ENCODE measurements at places on chromosomes 2 and 18.

GRCh38 chr2:16635791-16636699, 29.6 kb downstream of the CYRIA start:
- DNase-seq, result no peak

DNA sequence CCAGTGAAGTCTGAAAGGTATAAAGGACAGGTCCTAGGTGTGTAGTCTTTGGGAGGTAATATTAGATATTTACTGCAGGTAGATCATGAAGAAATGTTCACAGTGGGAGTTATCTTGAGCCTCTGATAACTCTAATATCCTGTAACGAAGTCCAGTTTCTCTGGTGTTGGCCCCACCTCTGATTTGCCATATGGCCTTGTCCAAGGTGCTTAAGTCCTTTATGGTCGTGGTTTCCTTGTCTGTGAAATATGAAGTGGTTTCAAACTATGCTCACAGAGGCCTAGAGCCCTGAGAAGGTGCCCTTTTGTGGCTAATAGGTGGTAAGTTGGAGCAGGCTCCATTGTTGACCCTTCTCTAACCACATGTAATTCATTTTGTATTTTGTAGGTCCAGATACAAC, 190.7 kb downstream of the ICOS start:
- no peak for DNase-seq

DNA sequence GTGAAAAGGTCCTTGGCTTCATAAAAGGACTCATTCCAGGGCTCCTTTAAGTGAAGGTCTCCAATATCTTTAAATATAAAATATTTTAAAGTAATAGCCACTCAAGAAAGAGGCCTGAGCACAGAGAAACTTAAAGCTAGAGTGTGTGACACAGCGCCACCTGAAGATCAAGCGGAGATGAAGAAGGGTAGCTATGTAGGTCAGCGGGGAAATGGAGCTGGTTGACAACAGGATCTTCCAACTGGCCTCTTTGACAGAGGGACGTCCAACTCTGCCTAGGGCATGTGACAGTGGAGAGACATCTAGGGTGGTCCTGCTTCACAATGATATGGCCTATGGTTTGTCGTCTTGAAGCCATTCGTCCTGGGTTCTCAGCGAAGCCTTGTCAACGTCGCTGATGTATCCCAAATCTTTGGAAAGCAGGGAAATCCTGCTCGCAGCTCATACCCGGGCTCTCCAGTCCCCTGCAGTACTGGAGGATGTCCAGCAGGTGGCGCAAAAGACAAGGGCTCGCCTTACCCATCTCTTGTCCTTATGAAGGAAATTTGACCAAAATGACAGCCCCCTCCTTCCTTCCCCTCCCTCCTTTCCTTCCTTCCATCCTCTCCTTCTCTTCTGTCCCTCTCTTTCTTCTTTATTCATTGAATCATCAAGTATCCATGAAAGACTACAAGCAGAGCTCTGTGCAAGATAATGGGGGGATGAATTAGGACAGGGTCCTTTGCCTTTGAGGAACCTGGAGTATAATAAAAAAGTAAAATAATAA, 59.6 kb downstream of the LONRF2 start:
- DNase-seq, result peak; percentile 32

DNA sequence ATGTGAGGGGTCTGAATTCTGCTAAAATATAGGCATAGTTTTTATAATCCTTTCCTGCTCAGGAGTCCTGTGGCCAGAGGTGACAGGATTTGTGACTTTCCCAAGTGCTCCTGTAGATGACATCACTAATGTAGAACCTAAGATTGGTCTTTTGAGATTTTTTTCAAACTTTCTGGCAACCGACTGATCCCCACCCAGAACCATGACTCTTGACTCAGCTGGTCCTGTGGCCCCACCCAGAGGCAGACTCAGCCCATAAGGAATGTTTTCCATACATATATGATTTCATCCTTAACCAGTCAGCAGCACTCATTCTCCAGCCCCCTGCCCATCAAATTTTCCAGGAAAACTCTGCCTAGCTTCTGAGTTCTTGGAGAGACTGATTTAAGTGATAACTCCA, 46.8 kb downstream of the COMMD1 start:
- no peak for DNase-seq

DNA sequence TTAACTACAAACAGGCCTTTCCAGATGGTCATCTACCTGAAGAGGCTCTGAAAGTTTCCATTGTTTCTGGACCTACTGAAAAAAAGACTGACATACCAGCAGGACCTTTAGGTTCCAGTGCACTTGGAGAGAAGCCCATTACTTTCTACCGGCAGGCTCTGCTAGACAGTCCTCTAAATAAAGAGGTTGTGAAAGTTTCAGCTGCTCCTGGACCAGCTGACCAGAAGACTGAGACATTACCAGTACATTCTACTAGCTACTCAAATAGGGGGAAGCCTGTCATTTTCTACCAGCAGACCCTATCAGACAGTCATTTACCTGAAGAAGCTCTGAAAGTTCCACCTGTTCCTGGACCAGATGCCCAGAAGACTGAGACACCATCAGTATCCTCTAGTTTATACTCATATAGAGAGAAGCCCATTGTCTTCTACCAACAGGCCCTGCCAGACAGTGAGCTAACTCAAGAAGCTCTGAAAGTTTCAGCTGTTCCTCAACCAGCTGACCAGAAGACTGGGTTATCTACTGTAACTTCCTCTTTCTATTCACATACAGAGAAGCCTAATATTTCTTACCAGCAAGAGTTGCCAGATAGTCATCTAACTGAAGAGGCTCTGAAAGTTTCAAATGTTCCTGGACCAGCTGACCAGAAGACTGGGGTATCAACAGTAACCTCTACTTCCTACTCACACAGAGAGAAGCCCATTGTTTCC, 65.8 kb downstream of the ALMS1 start:
- DNase-seq, result no peak

DNA sequence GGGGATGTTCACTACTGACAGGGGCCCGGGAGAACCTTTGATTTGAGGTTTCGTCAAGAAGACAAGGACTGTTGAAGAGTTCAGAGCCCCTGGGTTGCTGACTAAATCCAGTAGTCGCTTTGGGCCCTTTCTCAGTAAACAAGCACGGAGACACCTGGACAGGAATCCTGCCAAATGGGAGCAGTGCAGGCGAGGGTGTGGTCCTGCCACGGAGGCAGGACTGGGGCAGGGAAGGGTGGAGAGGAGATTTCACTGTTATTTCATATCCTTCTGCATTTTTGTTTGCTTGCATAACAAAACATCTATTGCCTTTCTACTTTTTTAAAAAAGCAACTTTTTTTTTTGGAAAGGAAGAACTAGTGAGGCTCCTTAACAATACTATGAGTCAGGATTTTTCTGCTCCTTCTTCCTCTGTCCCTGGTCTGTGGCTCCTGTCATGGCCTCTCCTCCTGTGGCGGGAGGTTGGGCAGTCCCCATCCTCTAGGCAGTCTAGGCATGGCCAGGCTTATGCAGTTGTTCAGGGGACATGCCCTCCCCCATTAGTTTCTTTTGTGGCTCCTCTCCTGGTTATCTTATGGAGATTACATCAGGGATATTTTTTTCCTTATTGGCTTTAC, 57.7 kb downstream of the ARHGEF4 start:
- DNase-seq, result no peak

GRCh38 chr2:24515335-24515734, 24.3 kb downstream of the NCOA1 start:
- no peak for DNase-seq

- DNase-seq, result no peak
These were observed 1652.4 kb upstream of the TMEFF2 start for GRCh38 chr2:193847130-193847529.

GRCh38 chr18:36667811-36668210, 161.0 kb downstream of the TPGS2 start:
- DNase-seq, result no peak

- DNase-seq, result no peak
These were observed 10.2 kb downstream of the ZNF516 start for GRCh38 chr18:76484749-76485387.

DNA sequence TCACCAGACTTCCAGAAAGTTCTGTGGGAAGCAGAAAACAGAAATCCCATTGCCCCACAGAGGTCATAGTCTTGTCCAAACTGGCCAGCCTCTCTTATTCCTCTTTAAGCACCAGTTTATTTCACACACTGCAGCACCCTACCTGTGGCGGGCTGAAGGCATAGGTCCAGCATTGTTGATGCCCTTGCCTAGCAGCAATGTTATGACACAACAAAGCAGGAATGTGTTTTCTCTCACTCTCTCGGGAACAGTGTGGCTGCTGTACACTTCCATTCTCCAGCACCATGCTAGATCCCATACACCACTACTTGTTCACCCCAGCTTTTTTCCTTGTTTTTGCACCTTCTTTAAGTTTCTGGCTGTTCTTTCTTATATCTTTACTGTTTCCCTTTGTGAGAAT, 181.6 kb downstream of the DNAH6 start:
- no peak for DNase-seq

DNA sequence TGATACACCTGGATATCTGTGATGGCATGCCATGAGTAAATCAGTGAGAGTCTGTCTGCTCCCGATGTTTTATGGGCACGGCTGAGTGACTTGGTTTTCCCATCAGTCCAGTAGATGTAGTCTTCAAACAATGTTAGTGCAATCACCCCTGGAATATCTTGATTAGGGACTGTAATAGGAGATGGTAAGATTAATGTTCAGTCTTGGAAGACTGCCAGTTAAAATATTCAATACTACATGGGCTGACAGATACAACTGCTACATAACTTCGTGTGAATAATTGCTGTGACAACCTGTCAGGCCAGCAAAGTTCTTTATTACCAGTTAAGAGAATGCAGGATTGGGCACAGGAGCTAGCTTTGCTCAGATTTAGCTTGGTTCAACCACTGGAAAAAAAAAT, 1673.3 kb downstream of the LRP1B start:
- DNase-seq, result no peak

DNA sequence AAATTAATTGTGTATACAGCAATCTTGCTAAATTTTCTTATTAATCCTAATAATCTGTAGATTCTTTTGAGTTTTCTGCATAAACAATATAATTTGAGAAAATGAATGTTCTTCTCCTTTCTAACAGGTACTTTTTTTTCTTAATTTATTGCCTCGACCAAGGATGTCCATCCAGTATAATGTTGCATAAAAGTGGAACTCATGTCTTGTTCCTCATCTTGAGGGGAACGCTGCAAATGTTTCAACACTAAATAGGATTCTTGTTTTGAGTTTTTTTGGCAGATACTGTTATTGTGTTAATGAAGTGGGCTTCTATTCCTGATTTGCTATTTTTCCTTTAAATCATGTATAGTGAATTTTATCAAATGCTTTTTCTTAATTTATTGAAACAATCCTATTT, 244.4 kb upstream of the REV1 start:
- no peak for DNase-seq

DNA sequence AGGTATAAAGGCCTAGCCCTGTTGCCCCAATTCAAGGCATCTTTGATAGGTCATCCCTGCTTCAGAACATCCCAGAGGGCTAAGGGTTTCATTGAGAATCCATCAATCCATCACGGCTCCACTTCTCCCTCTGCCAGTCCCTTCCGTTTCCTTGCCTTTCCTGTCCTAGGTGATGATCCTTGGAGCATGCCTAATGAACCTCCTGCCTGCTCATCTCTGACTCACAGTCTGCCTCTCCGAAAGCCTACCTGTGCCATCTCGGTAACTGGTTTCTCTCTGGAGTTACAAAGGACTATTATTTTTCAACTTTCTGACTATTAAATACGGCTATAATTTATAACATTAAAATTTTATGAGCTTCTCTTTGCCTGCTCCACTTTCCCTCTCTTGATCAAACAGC, 36.7 kb upstream of the OSBPL6 start:
- DNase-seq, result no peak

GRCh38 chr2:114922076-114922475, 479.6 kb downstream of the DPP10 start:
- no peak for DNase-seq

DNA sequence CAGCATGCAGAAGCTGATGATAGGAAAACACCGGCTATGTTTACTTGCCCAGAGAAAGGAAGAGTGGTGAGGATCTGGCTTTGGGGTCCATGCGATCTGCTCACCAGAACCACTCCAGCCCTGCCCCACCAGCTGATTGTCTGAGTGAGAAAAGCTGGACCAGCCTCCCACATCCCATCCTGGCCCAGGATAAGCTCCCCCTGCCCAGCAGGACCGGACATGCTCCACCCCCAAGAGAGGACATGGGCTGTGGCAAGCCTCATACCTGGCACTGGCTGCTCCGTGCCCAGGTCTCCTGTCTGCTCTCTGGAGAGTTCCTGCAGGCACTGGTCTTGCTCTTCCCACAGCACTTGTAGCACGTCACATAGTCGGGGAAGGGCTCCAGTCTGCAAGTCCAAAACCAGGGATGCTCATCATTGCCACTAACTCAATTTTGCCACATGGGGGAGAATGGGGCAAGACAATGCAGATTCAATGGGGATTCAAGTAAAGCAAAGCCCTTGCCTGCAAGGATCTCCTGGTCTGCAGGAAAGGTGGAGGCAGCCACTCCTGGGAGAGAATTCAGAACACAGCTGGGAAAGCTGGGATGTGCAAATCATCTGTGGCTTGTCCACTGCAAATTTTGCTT, 30.0 kb downstream of the SCTR start:
- DNase-seq, result no peak

GRCh38 chr2:120574620-120575019, 161.0 kb upstream of the GLI2 start:
- no peak for DNase-seq

DNA sequence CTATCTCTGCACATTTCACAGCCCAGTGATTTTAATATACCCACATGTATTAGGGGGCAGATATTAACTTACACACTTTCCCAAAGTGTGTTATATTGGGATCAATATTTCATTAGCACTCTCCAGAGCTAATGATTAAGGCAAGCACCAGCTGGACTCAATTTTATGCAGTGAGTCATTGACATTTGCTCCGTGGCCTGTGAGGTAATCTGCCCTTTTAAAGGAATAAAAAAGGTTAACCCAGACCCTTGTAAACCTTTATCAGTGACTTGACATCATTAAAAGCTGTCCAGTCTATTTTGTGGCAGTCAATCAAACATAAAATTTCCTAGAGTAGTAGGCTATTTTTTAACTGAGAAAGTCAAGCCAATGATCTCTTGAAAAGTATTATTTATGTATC, 1870.4 kb upstream of the CELF4 start:
- no peak for DNase-seq

DNA sequence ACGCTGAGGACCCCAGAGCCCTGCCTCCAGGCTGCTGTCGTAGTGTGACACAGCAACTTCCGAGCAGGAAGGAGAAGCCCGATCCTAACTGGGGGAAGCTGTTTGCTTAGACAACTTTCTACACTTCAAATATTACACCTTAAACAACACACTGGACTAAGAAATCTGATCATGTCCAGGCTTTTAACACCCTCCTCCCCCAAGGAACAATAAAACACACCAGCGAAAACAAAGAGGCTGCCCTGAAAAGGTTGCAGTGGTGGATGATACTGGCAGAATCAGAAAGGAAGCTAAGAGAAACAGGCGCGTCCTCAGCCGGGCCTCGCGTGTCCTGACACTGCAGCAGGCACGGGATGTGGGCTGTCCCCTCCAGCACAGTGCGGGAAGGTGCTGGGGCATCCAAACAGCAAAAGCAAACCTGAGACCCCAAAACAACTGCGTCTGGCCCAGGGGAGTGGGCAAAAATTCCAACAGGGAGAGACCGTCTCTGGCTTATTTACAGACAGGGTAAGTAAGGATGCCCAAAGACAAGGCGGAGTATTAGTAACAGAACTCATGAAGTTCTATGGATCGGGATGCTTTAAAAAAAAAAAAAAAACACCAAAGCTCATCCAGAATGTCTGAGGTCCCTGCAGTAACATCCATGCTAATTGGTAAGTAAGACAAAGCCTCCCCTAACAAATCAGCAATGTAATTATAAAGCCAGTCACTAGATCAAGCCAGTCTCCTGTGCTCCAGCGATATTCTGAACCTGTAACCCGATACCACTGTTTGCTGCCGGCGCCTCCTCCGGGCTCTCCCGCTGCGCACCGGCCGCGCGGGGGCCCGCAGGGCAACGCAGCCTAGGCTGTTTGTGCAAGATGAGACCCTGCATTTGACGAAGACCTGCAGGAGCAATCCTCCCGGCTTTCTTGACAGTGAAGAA, 9.0 kb downstream of the SERTAD2 start:
- no peak for DNase-seq

Data from stimulated activated CD4-positive, alpha-beta T cell treated with anti-CD3 and anti-CD28 coated beads, Interleukin-2, amount 100 ng/mL, for 4 hours (primary cell).